ENCODE measurements at places on chromosomes 3 and 15. TPM values are rescaled to one million over a fixed set of nuclear protein-coding genes. Genes with fewer than 3 reads are reported as not detected.

GRCh38 chr15:68609629-68610028 lies 30.8 kb downstream of the CORO2B start:
- no peak for DNase-seq

GRCh38 chr3:144241404-144241803 lies 269.8 kb downstream of the DIPK2A start:
- DNase-seq, result no peak

DNA sequence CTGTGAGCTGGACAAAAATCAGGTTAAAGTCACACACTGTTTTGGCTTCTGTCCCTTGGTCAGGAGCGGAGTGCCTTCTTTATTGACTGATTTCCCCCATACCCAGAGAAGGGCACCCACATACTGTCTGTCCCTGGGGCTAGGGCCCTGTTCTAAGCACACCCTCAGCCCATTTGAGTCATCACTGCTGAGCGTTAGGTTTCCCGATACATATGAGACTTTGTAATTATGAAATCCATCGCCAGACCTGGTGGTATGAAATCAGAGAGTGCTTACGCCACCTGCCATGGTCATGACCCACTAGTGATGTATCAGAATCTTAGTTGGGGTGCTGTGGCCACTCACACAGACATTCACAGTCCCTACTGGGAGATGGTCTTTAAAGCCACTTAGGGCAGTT lies 96.8 kb downstream of the CHDH start:
- no peak for DNase-seq

DNA sequence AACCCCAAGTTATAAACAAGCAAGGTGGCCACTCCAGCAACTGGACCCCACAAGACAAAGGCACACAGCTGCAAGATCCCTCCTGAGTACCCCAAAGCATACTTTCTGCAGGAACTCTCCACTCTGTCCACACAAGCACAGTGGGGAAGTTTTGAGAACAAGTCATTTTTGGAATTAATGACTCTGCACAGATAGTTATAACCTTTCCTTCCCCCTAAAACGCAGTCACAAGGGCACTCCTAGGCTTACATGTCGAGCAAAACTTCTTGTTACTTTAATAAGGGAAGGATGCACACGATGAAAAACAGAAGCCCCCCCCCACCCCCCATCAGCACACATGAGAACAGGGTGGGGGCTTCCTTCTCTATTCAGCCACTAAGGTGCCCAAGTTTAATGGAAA lies 1.2 kb downstream of the STIMATE start:
- DNase-seq, result no peak

Gene PIGBOS1
- total RNA-seq, result 15.3 TPM

GRCh38 chr3:15313461-15313860 lies 18.9 kb downstream of the SH3BP5 start:
- DNase-seq, result no peak

Data from Daoy (cell line).